AG10803 (cell line): ENCODE measurements at places on chromosomes 12 and 14.

DNA sequence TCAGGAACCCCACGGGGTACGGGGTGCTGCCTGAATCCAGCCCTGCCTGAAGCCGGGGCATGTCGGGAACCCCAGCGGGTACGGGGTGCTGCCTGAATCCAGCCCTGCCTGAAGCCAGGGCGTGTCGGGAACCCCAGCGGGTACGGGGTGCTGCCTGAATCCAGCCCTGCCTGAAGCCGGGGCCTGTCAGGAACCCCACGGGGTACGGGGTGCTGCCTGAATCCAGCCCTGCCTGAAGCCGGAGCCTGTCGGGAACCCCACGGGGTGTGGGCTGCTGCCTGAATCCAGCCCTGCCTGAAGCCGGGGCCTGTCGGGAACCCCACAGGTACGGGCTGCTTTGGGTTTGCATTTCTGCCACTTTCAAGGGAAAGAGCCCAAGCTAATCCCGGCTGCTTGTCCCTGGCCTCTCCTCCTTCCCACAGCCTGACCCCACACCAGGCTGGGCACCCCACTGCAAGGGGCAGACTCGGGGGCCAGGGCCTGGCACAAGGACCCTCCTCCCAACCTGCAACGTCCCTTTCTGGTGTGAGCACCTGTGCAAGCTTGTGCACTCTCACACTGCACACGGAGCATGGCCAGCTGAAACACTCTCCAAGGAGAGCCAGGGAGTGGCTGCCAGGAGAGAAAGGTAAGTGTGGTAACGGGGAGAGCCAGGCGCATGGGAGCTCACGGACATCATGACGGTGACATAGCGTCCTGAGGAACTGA lies 5.6 kb upstream of the FBRSL1 start:
- no peak for DNase-seq

- peak; percentile 84 for DNase-seq
Observed at GRCh38 chr12:53052419-53053217, 2.8 kb downstream of the TNS2 start.

GRCh38 chr14:77204459-77204771 lies 22.8 kb downstream of the TMEM63C start:
- DNase-seq, result no peak

- peak; percentile 69 for DNase-seq
Observed at GRCh38 chr12:92927055-92927435, 2.0 kb downstream of the EEA1 start.

DNA sequence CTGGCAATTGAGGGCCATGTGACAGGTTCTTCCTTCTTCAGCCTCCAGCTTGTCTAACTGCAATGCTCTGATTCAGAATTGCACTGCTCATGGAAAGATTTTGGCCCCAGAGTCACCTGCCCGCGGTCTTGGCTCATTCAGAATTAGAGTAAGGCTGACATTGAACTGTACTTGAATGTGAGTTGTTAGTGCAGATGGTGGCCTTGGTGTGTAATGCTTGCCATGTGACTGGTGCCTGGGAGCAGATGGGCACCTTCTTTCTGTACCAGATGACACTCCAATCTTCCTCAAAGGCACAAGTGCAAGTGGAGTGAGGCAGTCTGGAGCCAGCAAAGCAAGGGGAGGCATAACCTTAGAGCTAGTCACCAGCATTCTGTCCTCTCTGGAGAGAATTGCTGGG lies 36.5 kb upstream of the ANO4 start:
- DNase-seq, result no peak

DNA sequence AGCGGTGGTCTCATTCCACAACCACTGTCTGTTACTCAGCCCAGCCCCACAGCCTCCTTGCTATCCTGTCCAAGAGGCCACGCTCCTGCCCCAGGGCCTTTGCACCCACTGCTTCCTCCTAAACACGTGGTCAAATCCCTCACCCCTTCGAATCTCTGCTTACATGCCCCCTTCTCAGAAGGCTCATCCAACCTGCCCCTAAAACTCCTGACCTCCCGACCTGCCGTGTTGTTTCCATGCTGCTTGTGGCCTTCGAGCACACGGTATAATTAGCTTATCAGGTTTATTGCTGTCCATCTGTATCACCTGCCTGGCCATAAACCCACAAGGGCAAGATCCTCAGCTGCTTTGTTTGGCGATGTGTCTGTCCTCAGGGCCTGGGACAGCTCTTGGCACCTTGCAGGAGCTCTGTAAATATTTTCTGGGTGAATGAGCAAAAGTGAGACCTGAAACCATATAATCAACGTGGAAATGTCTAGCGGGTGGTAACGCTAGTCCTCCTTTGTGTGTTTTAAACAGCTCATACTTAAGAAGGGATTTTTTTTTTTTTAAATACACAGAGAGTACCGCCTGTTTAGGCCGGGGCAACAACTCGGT lies 36.0 kb downstream of the SCARB1 start:
- DNase-seq, result no peak

DNA sequence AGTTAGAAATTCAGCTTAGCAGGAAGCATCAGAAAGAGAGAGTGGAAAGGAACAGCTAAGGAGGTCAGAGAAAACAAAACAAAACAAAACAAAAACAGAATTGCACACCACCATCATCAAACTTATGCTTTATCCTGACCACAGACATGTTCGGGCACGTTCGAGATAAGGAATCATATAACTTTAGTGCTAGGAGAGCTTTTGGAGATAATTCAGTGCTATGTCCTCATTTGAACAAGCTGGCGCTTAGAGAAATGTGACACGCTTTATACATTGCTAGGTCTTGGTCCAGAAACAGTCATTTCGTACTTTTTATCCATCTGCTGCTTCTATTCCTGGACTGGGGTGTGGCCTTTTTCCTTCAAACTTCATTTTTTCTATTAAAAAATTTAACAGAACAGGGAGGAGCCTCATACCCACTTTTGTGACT lies 213.1 kb downstream of the PTPRO start:
- DNase-seq, result no peak

- DNase-seq, result peak; percentile 97
Observed at GRCh38 chr14:71711619-71712018, 220.6 kb upstream of the RGS6 start.

- DNase-seq, result peak; percentile 39
Observed at GRCh38 chr14:81247271-81247766, 26.6 kb upstream of the GTF2A1 start.

DNA sequence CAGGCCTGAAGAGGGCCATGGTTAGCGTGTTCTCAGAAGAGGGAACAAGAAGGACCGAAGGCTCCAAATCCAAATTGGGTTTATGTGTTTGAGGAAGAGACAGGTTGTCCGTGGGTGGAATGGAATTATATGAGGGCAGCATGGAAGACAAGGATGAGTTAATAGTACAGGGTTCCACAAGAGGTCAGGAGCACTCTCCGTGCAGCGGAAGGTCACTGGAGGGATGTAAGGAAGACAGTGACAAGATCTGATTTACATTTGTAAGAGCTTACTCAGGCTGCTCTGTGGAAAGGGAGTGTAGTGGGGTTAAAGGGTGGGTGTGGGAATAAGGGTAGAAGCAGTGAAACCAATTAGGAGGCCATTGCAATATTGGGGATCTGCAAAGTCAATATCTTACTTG lies 97.0 kb downstream of the TPH2 start:
- no peak for DNase-seq

GRCh38 chr14:102086709-102086971 lies 204 bp downstream of the HSP90AA1 start:
- DNase-seq, result no peak

DNA sequence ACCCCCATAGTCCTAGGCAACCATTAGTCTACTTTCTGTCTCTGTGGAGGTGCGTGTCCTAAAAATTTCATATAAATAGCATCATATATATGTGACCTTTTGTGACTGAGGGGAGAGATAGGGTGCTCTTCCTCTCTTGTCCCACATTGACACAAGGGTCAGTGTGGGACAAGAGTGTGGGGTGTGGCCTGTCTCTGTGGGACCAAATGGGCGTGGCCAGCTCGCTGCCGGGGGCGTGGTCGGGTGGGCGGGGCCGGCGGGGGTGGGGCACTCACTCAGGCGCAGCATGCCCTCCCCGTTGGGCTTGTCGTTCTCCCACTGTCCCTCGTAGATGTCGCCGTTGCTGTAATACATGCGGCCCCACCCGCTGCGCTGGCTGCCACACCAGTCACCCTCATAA lies 15.5 kb downstream of the MORN3 start:
- DNase-seq, result no peak

- no peak for DNase-seq
Observed at GRCh38 chr12:93851257-93851671, 174.1 kb downstream of the CRADD start.

- peak; percentile 19 for DNase-seq
Observed at GRCh38 chr12:80162177-80162576, 62.8 kb downstream of the OTOGL start.

DNA sequence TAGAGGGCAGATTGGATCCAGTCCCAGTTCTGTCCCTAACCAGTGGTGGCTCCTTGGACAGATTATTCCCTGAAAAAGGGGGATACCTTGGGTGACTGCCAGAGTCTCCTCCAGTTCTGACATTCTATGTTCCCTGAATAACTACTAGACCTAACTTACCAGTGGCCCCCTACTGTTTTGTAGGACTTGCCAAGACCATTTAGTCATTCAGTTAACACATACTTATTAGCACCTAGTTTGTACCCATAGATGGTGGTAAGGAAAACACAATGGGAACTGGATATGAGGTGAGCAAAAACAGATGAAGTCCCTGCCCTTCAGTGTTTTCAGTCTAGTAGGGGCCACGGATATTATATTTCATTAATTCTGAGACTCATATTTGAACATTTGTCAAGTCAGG lies 3.5 kb downstream of the PRPF40B start:
- DNase-seq, result no peak

DNA sequence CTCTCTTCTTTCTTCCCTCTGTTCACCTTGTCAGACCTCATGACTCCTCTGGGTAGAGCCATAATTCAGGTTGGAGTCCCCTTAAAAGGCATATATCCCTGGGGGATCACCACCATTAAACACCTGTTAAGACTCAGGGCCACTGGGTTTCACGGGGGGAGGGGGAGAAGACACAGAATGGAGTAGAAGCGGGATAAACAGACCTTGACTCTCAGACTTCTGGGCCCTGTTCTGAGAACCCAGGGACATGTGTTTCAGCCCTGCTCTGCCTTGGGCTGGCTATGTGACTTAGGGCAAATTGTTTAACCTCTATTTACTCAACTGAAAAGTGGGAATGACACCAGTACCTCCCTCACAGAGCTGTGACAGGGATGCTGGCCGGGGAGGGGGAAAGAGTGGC lies 4.6 kb downstream of the CDH24 start:
- no peak for DNase-seq

GRCh38 chr14:23539248-23540140 lies 12.1 kb downstream of the ZFHX2 start:
- DNase-seq, result no peak

DNA sequence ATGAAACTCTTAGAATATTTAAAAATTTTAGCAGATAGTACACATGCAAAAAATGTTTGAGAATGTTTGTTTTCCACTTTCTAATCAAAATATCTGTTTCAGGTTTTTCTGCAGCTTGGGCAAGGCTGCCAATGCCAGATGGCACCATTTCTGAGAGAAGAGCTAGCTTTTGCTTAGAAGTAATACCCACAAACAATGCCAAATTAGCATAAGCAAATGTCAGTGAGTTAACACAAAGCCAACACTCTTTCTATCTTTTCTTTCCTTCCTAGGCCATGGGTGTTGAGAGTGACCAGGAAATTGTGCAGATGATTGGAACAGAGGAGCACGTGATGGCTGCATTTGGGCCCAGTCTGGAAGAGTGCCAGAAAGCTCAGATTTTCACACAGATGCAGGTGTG lies 35.2 kb downstream of the POLR3B start:
- no peak for DNase-seq

- DNase-seq, result peak; percentile 40
Observed at GRCh38 chr12:12606781-12607589, 4.7 kb upstream of the CREBL2 start.

DNA sequence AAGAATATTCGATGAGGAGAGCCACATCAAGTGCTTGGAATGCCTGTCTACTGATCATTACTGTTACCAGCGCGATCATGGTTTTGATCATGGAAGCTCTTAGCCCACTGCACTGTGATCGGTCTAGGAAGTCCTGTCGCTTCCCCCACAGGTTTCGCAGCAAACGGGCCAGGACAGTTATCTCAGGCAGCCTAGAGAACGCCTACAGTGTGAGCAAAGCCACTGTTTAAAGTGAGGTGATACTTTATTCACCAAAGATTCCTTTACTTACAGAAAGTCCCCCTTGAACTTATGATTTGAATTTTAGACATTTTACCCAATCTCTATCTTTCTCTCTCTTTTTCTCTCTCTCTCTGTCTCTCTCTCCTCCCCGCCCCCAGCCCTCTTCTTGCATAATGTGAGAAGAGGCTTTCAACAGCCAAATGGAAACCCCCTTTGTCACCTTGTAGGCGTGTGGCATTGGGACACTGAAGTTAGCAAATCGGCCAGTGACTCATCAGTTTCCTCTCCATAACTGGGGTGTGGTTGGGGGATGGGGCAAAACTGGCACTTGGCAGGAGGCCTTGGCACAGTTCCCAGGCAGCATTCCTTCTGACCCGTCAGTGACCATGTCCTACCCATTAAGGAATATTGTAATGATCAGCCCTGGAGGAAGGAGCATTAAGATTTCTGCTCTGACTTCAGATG lies 214.8 kb downstream of the CHST11 start:
- peak; percentile 95 for DNase-seq

GRCh38 chr12:110182281-110182680 lies 58.1 kb downstream of the IFT81 start:
- DNase-seq, result no peak

GRCh38 chr14:92460916-92461579 lies 52.5 kb upstream of the RIN3 start:
- peak; percentile 87 for DNase-seq

DNA sequence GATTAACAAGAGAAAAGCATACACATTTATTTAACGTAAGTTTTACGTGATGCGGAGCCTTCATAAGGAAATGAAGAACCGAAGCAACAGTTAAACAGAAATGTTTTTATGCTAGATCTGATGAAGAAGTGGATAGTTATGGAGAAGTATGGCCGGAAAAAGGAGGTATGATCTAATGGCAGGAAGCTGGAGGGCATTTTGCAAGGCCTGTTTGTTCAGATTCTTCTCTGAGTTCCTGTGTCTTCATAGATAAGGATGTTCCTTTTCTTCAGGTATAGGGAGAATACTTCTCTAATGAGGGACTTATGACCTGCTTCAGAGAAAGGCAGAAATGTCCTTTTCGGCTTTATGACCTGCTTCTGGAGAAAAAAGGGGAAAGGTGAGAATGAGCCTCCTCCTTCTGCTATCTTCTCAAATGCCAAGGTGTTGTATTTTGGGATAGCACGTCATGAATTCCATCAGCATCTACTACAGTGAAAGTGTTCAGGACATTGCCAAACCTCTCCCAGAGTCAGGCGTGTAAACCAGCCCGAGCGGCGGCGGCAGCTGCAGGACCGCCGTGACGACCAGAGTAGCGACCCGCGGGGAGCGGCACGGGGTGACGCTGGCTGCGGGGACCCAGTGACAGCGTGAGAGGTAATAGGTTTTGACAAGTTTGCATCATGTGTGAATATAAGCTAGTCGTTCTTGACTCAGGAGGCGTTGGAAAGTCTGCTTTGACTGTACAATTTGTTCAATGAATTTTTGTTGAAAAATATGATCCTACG lies 33.7 kb upstream of the SGPP1 start:
- DNase-seq, result no peak

GRCh38 chr14:37122919-37123639 lies 49.3 kb downstream of the SLC25A21 start:
- no peak for DNase-seq
